ENCODE measurements at places on chromosomes 11 and 22. TPM values are rescaled to one million over a fixed set of nuclear protein-coding genes. Genes with fewer than 3 reads are reported as not detected.

SYT9 gene
- not detected for total RNA-seq

FOSL1 gene
- 4.3 TPM for total RNA-seq

CDKN1C gene
- total RNA-seq = 0.19 TPM

TTC28 gene
- total RNA-seq = 8.4 TPM

GAS2 gene
- 29.2 TPM for total RNA-seq

INPP5J gene
- total RNA-seq = 2.6 TPM

PLAAT5 gene
- not detected for total RNA-seq

UBQLN3 gene
- total RNA-seq = not detected

APOL5 gene
- total RNA-seq = not detected

LDHAL6A gene
- not detected for total RNA-seq

MPZL3 gene
- 6.4 TPM for total RNA-seq

OR2D2 gene
- not detected for total RNA-seq

SHANK3 gene
- total RNA-seq = 0.08 TPM

NLRP6 gene
- 0.11 TPM for total RNA-seq

XRRA1 gene
- total RNA-seq = 7.3 TPM

C11orf91 gene
- total RNA-seq = 0.35 TPM

OR5B17 gene
- total RNA-seq = not detected

TEX12 gene
- not detected for total RNA-seq

TBC1D22A gene
- total RNA-seq = 44.7 TPM

AMOTL1 gene
- total RNA-seq = 0.41 TPM

PNPLA5 gene
- not detected for total RNA-seq

PARVA gene
- total RNA-seq = 0.21 TPM

BDNF gene
- total RNA-seq = 0.08 TPM

AQP11 gene
- 0.64 TPM for total RNA-seq

CELSR1 gene
- total RNA-seq = 0.74 TPM

LGR4 gene
- total RNA-seq = not detected

KCNK7 gene
- 0.54 TPM for total RNA-seq

IRAG1 gene
- total RNA-seq = 0.03 TPM

PANX3 gene
- total RNA-seq = not detected

Data from GM12878 (cell line).